Tibial nerve (tissue), 4 donors: ENCODE measurements at places on chromosomes 1 and 21. TPM values are rescaled to one million over a fixed set of nuclear protein-coding genes. Genes with fewer than 3 reads are reported as not detected.

DNA sequence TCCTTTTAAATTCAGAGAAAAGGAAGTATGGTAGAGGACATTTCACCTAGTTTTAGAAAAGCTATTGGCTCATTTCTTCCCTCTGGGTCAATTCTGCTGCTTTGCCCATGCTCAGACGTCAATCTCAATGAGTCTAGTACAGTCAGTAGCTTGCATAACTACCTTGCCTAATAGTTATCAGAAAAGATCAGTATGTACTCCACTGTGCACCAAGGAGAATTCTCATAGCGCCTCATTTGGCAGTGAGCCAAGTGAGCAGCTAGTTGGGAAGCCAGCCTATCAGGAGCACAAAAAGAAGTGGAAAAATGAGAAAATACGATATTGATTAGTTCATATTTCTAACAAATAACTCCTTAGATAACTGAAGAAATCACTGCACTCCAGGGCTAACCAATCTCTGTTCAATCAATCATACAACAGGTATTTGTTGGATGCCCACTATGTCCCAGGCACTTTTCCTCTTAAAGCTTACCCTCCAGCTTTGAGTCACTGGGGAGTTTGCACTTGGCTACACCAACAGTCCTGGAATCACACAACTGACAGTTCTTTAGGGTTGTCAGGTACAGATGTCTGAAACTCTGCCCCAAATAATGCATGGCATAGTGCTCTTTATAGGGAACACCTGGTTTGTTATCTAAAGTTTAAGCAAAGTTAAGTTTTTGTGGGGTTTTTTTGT, 50.2 kb downstream of the PRDX6 start:
- DNase-seq = peak; percentile 69

DNA sequence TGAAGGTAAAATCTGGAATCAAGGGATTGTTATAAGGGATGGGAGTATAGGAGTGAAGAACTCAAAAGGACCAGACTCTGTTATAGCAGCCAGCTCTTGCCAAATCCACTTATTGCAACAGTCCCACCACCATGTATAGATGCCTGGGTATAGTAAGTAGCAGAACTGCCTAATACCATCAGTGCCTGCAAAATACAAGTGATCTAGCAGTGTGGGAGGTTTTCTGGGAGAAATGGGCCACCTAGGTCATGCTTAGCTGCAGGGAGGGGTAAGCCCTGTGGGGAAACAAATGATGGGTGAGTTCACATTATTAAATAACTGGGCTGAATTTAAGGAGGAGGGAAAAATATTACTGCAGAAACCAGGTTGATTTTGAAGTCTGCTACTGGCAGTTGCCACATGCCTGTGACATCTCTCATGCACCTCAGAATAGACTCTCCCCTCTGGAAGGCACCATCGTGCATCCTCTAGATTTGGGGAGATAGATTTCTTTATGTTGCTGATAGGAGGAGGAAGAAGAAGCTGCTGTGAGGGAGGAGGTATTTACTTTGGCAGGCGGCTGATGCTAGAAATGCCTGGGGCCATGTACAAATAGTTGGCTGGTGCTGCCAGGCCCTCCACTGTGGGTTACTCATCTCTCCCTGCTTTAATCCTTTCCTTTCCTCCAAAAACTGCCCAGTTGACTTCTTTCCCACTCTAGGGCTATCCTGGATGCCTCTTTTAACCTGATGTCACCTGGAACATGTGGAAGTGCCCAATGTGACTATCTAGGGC, 27.5 kb downstream of the HLX start:
- DNase-seq = no peak

Gene WNT3A
- not detected for total RNA-seq

- no peak for DNase-seq
These were observed 96.6 kb downstream of the DDX20 start for GRCh38 chr1:111852261-111852721.

Gene KIAA0040
- 19.0 TPM for total RNA-seq

- DNase-seq = no peak
These were observed 633.2 kb upstream of the NEGR1 start for GRCh38 chr1:72915581-72915980.

Gene NAXE
- 53.1 TPM for total RNA-seq

DNA sequence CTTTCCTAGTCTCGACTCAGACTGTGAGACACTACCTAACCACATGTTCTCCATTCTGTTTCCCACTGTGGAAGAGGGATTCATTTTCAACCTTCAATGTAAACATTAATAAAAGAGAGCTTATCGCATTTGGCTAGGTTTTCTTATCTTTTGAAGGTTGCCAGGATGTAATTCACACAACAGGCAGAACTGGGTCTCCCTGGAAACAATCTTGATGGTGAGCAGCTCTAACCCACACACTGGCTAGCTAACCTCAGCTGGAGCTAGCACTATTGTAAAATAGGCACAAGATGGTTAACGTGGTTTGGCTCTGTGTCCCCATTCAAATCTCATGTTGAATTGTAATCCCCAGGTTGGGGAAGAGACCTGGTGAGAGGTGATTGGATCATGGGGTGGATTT, 75.1 kb downstream of the ZSCAN20 start:
- no peak for DNase-seq

GRCh38 chr1:171160639-171161354, 24.3 kb upstream of the FMO2 start:
- DNase-seq = no peak

Gene GLIS1
- 3.9 TPM for total RNA-seq

Gene PTPN22
- total RNA-seq = 4.9 TPM

Gene PKP1
- 0.39 TPM for total RNA-seq

DNA sequence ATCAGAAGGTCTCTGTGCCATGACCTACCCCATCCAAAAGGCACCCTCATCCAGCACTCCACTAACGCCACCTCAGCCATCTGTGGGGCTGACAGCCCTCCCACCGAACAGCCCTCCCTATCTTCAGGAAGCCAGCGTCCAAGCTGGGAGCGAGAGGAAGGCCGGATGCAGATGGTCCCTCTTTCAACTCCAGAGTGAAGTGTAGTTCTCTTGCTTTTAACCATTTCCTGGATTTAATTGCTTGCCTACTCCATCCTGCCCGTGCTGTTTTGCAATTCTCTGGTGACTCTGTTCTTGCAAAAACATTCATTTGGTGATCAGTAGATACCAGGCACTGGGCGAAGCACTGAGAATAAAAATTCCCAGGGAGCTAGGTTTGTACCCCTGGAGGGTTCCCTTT, 8.2 kb upstream of the DYRK1A start:
- no peak for DNase-seq

Gene MATN1
- not detected for total RNA-seq

Gene TTC39A
- total RNA-seq = 0.20 TPM

GRCh38 chr1:89989799-89990198, 5.1 kb upstream of the ZNF326 start:
- no peak for DNase-seq
